Activated CD4-positive, alpha-beta T cell treated with anti-CD3 and anti-CD28 coated beads for 36 hours (primary cell): ENCODE measurements at places on chromosomes 16 and 17. TPM values are rescaled to one million over a fixed set of nuclear protein-coding genes. Genes with fewer than 3 reads are reported as not detected.

DNA sequence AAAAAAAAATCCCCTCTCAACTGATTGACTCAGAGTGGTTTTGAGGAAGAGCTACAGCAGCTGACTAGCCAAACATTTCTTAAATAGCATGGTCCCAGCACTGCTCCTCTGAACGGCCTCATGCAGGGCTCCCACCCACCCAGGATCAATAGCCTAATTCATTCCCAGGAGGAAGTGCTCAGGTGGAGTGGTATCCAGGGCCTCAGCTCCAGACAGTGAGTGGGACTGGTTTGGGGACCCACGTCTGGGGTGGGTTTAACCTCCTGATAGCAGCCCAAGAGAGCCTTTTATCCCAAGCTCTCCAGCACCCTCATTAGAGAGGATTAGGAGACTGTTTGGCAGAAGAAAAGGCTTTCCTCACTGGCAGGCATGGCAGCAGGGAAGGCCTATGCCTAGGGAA, 68.5 kb upstream of the CDH5 start:
- no peak for DNase-seq

DNA sequence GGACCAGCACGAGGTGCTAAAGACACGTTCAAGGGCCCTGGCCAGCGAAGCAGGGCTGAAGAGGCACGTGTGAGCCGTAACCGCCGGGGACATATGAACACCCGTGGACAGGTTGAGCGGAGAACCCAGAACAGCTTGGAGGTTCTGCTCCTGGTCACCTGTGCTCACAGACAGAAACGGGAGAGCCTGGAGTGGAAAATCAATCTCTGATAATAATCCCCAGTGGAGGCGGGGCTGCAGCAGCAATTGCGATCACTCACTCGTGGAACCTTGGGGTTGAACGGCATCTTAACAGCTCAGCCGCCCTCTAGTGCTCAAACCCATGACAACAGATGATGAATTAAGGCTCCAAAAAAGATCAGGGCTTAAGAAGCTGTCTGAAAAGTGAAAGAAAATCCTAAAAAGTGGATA, 25.6 kb downstream of the WIPI1 start:
- DNase-seq: peak; percentile 71

The COIL gene
- 20.9 TPM for total RNA-seq

The ARHGAP44 gene
- total RNA-seq: 0.55 TPM

The ZNF423 gene
- total RNA-seq: not detected
